ENCODE measurements at places on chromosomes 6 and 20. TPM values are rescaled to one million over a fixed set of nuclear protein-coding genes. Genes with fewer than 3 reads are reported as not detected.

The CARMIL1 gene
- 1.1 TPM for total RNA-seq

The TTBK1 gene
- 0.07 TPM for total RNA-seq

- no peaks in the 10 kb centered on the region for H3K4me1 ChIP-seq
- H3K36me3 ChIP-seq: no peaks in the 10 kb centered on the region
- DNase-seq: no peak
- H3K27me3 ChIP-seq: no peaks in the 10 kb centered on the region
- H3K27ac ChIP-seq: no peak overlapping the region
Observed at GRCh38 chr20:42093542-42094440, 475.6 kb upstream of the CHD6 start.

The ANGPT4 gene
- total RNA-seq: not detected

DNA sequence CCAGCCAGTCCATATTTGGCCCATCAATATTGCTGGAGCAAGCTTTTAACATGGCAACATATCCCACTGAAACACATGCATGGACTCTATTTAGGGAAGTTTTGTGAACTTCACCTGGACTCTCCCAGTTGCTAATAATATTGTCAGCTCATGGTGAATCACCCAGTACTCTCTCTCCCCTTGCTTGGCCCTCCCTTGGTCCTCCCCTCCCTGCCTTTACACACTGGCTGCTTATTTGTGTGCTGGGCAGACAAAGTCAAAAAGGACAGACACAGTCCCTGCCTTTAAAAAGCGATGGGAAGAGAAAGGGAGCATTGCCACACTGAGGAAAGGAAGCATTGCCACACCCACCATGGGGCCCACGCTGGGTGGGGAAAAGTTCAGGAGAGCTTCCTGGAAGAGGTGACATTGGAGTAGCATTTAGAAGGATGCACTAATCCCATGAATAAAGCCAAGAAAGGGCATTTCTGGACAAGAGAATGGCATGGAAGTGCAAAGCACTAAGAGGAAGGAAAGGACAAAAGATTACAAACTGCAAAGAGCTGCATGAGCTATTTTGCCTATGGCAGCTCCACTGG is 143.4 kb upstream of the EXOC2 start:
- no peaks in the 10 kb centered on the region for H3K27me3 ChIP-seq
- H3K4me1 ChIP-seq: no peaks in the 10 kb centered on the region
- no peak for DNase-seq
- no peaks in the 10 kb centered on the region for H3K36me3 ChIP-seq

The RIPPLY2 gene
- total RNA-seq: not detected

DNA sequence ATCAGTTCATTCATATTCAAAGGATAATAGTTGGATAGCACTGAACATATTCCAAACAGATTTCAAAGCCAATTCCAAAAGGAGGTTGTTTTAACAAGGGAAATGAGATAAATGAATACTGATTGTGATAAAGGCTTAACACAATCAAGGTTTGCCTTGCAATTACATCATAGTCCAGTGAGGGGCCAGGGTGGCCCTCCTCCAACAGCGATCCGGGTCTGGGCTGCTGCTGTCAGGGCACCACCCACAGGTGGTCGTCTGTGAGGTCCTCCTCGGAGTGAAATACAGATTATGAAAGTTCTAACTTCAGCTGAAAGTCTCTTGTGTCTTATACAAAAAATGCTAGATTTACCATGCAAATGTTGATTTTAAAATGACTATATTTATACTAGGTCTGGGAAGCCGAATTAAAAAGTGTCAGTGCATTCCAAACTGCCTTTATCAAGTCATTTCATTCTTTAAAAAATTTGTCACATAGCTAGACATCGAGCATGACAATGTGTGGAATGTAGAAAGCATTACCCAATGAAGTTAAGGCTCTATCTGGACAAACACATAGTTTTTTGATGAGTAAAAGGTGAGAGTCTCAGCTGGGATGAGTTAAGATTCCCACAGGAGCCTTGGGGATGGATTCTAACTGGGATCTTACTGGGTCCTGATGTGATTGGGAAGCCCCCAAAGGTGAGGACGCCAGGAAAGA is 65.9 kb upstream of the SLC22A23 start:
- no peaks in the 10 kb centered on the region for H3K27me3 ChIP-seq
- H3K4me3 ChIP-seq: no peak overlapping the region
- H3K36me3 ChIP-seq: no peaks in the 10 kb centered on the region
- H3K4me1 ChIP-seq: no peaks in the 10 kb centered on the region

DNA sequence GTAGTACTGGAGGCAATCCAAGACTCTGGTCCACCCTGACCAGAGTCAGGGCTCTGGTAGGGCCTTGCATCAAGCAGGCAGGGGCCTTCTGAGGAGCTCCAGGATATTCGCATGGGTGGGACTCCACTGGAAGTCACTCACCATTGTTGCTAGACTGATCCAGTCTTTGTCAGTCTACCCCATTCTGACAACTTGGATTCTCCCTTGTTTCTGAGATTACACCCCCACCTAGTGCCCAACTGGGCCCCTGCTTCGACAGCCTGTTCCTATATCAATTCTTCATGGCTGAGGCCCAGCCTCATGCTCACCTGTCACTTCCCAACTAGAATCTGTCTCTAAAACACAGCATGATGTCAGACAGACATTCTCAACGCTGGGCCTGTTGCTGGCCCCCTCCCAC is 5.2 kb downstream of the SLC35D3 start:
- H3K4me3 ChIP-seq: no peak overlapping the region
- no peak overlapping the region for H3K27ac ChIP-seq
- peaks cover 18% of the 10 kb centered on the region for H3K4me1 ChIP-seq
- DNase-seq: peak; percentile 36
- no peaks in the 10 kb centered on the region for H3K36me3 ChIP-seq

- no peak overlapping the region for H3K27ac ChIP-seq
- H3K27me3 ChIP-seq: no peaks in the 10 kb centered on the region
- no peaks in the 10 kb centered on the region for H3K36me3 ChIP-seq
- H3K4me3 ChIP-seq: no peak overlapping the region
- H3K4me1 ChIP-seq: no peaks in the 10 kb centered on the region
Observed at GRCh38 chr6:66499851-66500250, 792.8 kb upstream of the EYS start.

The TRDN gene
- not detected for total RNA-seq

DNA sequence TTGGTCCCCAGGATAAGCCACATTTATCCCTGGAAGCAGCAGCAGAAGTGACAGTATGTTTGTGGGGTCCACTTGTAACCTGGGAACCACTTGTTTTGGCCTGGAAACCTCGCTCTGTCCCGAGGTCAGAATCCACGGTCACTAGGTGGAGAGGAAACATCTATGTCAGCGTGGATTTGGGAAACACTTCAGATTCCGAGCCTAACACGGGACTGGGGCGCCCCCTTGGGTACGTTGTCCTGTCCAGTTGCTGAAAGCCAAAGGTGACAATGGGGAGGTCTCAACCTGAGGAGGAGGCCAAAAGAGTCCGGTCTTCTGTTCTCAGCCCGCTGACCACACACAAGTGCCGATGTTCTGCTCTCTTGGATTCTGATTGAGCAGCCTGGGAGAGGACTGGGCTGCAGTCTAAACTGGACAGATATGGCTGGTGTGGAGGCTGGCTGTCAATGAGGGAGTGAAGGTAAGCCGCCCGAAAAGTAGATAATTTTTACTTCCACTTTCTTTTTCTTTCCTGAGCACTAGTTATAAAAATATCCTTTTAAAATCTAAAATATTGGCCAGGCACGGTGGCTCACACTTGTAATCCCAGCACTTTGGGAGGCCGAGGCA is 4.9 kb upstream of the ZFP57 start:
- no peaks in the 10 kb centered on the region for H3K27me3 ChIP-seq
- no peak overlapping the region for H3K27ac ChIP-seq
- no peaks in the 10 kb centered on the region for H3K4me1 ChIP-seq
- no peaks in the 10 kb centered on the region for H3K36me3 ChIP-seq
- DNase-seq: no peak

The CRISP2 gene
- not detected for total RNA-seq

- peak; percentile 43 for DNase-seq
- H3K27ac ChIP-seq: no peak overlapping the region
- H3K36me3 ChIP-seq: no peaks in the 10 kb centered on the region
- no peak overlapping the region for H3K4me3 ChIP-seq
- no peaks in the 10 kb centered on the region for H3K27me3 ChIP-seq
Observed at GRCh38 chr6:24126586-24127192, 674 bp downstream of the NRSN1 start.

- no peaks in the 10 kb centered on the region for H3K4me1 ChIP-seq
- DNase-seq: no peak
- no peak overlapping the region for H3K4me3 ChIP-seq
- no peaks in the 10 kb centered on the region for H3K27me3 ChIP-seq
- H3K27ac ChIP-seq: no peak overlapping the region
Observed at GRCh38 chr6:168164462-168165061, 85.5 kb upstream of the FRMD1 start.

DNA sequence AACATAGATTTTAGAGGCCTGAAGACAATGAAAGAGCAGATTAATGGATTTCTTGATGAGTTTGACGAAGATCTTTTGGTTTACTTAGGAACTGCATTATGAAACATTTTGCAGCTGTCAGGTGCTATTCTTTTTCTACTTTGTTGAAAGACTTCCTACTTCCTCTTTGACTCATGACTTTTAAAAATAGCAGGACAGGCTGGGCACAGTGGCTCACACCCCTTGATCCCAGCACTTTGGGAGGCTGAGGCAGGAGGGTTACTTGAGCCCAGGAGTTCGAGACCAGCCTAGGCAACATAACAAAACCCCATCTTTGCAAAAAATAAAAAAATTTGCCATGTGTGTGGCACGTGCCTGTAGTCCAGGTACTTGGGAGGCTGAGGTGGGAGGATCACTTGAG is 52.0 kb downstream of the ITCH start:
- no peaks in the 10 kb centered on the region for H3K27me3 ChIP-seq
- H3K4me3 ChIP-seq: no peak overlapping the region
- no peaks in the 10 kb centered on the region for H3K4me1 ChIP-seq
- H3K36me3 ChIP-seq: peaks cover 70% of the 10 kb centered on the region
- DNase-seq: no peak

The MUC21 gene
- total RNA-seq: not detected

DNA sequence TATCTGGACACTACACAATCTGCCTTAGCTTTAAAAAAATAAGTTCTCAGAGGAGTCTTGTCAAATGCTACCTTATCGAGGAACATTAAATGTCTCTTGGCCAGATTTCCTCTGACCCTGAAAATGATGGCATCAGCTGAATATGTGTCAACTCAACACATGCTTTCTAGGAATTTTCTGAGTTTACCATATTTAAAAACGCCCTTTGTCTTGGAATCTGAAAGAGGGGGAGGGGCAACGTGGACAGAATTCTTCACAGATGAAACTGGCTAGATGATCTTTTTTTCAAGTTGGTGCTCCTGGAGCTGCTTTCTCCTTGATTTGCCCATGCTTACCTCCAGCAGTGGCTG is 5.1 kb downstream of the SOX4 start:
- H3K27ac ChIP-seq: no peak overlapping the region
- no peak for DNase-seq
- H3K36me3 ChIP-seq: no peaks in the 10 kb centered on the region
- H3K4me3 ChIP-seq: no peak overlapping the region

DNA sequence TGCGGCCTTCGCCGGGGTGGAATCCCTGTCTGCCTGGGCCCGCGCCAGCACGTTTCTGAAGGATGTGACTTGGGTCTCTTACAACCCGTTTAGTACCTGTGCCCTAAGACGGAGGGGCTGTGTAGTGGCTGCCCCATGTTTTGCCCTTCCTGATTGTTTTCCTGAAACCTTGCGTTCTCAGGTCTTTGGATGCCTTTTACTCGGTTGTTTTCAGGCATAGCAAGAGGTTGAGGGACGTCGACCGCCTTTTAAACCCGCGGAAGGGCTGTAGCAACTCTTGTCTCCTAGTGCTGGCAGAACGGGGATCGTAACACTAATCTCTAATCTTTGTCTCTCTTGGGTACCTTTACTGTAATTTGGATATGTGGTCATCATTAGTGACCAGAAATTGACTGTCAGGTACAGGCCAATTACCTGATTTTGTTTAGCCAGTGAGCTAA is 706 bp upstream of the NANP start:
- no peaks in the 10 kb centered on the region for H3K27me3 ChIP-seq
- H3K36me3 ChIP-seq: no peaks in the 10 kb centered on the region
- peak overlapping the region; percentile 89 for H3K27ac ChIP-seq
- peaks cover 16% of the 10 kb centered on the region for H3K4me1 ChIP-seq
- DNase-seq: no peak
- H3K4me3 ChIP-seq: peak overlapping the region; percentile 89

DNA sequence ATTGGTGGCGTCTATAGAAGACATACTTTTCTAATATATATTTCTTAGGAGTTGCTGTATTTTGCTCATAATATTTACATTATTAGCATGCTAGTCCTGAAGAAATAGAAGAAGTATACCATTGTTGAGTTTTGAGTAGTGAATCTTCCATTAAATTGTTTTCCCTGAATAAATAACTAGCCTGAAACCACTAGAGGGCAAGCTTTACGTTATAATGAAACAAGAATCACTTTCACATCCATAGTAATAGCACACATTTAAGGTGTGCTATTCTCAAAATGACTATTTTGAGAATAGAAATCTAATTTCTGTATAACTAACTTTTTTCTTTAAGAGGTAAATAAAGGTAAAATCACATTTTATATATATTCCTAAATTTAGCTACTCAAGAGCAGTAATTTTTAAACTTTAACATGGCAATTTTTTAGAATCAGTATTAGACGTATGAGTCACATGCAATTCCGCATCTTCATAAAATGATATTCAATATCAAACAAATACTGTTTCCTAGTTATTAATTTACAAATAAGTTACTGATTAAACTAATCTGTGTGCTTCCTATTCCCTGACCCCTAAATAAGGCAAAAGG is 213.2 kb upstream of the MANEA start:
- H3K27ac ChIP-seq: no peak overlapping the region
- no peak overlapping the region for H3K4me3 ChIP-seq
- no peak for DNase-seq
- H3K36me3 ChIP-seq: no peaks in the 10 kb centered on the region

The MLIP gene
- not detected for total RNA-seq

DNA sequence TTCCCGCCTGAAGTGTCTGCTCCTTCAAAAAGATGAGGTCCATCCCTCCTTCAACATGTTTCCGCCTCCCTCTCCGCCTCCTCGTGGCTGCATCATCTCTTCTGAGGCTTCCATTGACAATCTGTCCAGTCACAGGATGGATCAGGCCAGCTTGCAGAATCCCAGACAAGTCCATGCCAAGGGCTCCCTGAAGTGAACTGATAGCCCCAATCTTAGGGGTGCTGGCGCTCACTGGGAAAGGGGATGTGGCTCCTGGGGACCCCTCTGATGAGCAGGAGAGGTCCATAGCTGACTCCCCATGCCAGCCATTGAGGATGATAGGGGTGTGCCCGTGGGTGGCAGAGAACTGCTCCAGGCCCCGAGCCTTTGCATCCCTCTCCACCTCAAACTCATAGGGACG is 48.6 kb upstream of the EMILIN3 start:
- H3K36me3 ChIP-seq: peaks cover 75% of the 10 kb centered on the region
- no peak overlapping the region for H3K27ac ChIP-seq
- H3K27me3 ChIP-seq: no peaks in the 10 kb centered on the region

Data from natural killer cell (primary cell).